ENCODE measurements at places on chromosomes 16 and 17.

GRCh38 chr16:55056585-55057401 lies 126.1 kb downstream of the IRX5 start:
- peak; percentile 88 for DNase-seq

- DNase-seq = no peak
These were observed 267.1 kb downstream of the CBLN1 start for GRCh38 chr16:49014277-49015224.

- DNase-seq = peak; percentile 83
These were observed 622 bp downstream of the CUEDC1 start for GRCh38 chr17:57954397-57955182.

GRCh38 chr17:29145289-29146073 lies 34.7 kb downstream of the MYO18A start:
- DNase-seq = peak; percentile 74

DNA sequence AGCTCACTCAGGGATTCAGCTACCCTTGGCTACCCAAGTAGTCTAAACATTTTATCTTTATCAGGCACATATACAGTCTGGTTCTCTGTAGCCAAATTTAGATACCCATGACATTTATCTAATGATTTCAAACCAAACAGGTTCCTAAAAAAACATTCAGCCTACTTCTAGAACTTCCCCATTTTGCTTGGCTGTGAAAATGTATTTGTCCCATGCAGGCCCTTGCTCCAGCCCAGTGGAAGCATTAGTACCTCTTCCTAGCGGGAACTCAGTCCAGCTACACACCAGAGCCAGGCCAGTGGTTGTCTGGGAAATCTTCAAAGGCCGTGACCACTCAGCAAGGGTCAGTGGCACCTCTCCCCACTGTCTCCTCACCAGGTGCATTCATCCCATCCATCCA lies 26.2 kb upstream of the NAGLU start:
- no peak for DNase-seq

GRCh38 chr16:78407191-78407590 lies 307.7 kb downstream of the WWOX start:
- DNase-seq = no peak
